Posterior cingulate gyrus (tissue), 11 donors: ENCODE measurements at places on chromosomes 1 and 21.
A peak's percentile ranks its signal among the peaks of the same experiment; 100 is the strongest.

GRCh38 chr21:46092811-46093667 lies 4.9 kb upstream of the COL6A2 start:
- no peak for DNase-seq

DNA sequence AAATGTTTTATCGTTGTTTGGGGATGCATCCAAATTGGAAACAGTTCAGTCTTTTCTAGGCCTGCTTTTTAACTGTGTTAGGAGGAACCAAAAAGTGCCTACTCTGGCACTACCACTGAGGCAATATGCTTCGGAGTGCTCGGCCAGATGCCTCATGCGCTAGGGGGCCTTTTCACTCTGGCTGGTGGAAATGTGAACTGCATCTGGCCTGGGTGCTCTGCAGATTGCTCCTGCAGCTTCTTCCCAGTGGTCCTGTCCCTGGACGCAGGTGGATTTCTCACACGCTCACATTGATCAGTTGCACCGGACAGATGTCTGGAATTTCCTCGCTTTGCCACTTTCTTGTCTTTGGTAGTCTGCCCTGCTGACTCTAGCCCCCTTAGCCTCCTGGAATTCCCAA lies 330.2 kb upstream of the FMN2 start:
- no peak for DNase-seq

- peak; percentile 44 for DNase-seq
Observed at GRCh38 chr1:204408074-204408507, 3.5 kb downstream of the PPP1R15B start.

GRCh38 chr1:218315638-218316037 lies 29.5 kb upstream of the TGFB2 start:
- no peak for DNase-seq

DNA sequence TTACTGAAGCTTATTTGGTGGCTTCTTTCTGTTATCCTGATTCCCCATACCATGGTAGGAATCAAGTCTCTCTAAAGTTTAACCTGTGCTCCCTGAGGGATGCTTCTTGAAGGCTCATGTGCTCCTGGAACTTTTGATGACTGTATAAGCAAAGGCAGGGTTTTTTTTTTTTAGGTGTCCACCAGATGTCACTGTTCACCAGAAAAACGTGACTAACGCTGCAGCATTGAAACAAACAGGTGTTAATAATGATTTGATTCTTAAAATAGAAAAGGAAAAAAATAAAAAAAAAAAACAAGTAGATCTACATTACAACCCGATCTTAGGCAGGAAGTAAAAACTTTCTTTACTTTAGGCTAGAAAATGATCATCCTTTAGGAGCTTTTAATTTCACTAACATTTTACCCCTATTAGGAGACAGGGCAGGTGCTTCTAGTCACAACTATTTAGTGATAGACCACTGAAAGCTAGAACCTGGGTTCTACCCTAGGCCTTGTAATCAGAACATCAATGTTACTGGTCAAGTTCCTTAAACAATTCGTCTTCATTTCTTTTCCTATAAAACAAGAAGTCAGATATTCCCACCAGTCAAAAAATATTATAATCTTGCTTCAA lies 223.0 kb downstream of the PLA2G4A start:
- no peak for DNase-seq

DNA sequence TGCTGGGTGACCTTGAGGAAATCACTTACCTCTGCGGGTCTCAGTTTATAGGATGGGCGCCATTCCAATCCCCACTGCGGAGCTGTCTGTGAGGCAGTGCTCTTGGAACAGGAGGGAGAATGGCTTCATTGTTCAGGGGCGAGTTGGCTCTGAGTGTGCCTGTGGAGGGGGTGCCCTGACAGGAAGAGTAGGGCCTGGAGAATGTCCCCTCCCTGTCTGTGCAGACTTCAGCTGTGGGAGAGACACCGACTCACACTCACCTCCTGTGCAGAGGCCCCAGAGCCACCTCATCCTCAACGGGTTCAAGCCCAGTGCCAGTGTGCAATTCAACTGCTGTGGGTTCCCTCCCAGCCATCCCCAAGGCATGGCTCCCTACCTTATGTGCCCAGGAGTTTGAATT lies 17.1 kb downstream of the ADORA1 start:
- DNase-seq: peak; percentile 72

- DNase-seq: no peak
Observed at GRCh38 chr1:160221089-160221488, 15.9 kb downstream of the PEA15 start.

- DNase-seq: no peak
Observed at GRCh38 chr1:228900886-228901392, 165.7 kb downstream of the RHOU start.

DNA sequence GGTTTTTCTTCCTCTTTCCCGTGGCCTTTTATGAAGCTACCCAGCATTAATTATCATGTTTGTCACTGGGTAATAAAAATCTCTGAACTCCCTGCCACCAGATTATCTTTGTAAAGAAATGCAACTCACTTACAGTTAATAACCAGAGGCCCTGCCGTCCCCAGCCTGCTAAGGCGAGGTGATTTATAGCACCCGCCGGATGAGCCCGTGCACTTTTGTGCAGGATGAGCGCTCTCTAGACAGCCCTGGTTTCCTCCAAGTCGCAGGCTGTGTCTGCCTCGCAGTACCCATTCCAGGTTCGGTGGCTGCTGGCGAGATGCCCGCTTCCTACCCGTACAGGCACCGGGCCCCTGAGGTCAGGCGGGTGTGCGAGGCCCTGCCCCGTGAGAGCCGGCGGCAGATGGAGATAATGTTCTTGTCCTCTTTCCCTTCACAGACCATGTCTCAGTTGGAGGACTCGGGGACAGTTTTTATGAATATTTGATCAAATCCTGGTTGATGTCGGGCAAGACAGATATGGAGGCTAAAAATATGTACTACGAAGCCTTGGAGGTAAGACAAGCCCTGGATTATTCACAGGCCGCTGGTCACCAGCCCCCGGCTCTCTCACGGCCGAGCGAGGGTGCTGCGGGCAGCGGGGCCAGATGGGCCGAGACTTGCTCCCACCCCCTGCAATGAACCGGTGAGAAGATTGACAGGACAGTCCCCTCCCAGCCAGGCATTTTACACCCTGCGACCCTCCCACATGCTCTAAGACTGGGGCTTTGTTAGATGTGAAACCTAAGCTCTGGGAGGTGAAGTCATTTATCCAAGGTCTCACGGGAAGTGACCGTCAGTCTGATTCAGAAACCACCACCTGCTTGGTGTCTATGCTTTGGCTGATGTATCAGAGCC lies 28.5 kb upstream of the SELENON start:
- DNase-seq: no peak

DNA sequence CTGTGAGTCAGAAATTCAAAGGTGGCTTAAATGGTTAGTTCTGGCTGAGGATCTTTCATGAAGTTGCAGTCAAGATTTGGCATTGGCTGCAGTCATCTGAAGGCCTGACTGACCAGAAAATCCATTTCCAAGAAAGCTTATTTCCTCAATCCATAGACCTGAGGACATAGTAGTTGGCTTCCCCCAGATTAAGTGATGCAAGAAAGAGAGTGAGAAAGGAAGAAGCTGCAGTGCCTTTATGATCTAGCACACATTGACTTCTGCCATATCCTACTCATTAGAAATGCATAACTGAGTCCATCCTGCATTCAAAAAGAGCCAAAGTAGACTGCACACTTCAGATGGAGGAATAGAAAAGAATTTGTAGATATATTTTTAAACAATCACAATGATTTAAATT lies 222.6 kb downstream of the COL24A1 start:
- DNase-seq: no peak

GRCh38 chr1:216184126-216184680 lies 239.0 kb downstream of the USH2A start:
- no peak for DNase-seq

GRCh38 chr1:187096689-187097088 lies 267.9 kb downstream of the PLA2G4A start:
- DNase-seq: no peak

GRCh38 chr1:228664399-228664914 lies 70.8 kb upstream of the RHOU start:
- peak; percentile 40 for DNase-seq

GRCh38 chr1:118204105-118204504 lies 19.1 kb upstream of the SPAG17 start:
- no peak for DNase-seq

DNA sequence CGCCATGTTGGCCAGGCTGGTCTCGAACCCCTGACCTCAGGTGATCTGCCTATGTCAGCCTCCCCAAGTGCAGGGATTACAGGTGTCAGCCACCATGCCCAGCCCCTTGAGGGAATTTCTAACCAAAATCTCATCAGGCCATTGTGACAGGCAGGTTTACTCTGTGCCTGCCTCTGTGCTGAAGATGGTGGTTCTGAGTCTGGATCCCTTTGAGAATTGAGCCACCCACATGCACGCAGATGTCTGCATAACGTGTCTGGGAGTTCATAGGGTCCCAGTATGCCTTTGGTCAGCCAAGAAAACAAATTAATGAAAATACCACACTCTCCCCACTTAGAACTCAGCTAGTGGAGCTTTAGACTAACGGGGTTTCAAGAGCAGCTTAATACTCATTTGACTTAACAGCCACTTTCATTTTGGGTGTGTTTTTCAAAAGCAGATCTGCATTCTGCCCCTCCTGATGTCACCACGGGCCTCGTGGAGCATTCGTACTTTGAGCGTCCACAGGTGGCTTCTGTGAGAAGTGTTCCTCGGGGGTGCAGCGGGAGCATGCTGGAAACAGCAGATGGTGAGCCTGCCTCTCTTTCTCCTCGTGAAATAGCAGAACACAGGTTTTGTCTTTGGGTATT lies 45.3 kb downstream of the DIP2A start:
- DNase-seq: no peak

DNA sequence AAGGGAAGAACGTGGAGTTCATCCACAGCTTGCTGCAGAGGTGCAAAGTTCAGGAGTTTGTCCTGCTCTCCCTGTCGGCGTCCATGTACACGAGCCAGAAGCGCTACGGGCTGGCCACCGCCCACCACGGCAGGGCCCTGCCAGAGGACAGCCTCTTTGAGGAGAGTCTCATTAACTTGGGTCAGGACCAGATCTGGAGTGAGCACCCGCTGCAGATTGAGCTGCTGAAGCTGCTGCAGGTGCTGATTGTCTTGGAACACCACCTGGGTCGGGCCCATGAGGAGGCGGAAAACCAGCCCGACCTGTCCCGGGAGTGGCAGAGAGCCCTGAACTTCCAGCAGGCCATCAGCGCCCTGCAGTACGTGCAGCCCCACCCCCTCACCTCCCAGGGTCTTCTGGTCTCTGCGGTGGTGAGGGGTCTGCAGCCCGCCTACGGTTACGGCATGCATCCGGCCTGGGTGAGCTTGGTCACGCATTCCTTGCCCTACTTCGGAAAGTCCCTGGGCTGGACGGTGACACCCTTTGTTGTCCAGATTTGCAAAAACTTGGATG lies 73.8 kb upstream of the MORC3 start:
- DNase-seq: no peak

GRCh38 chr1:171788696-171789095 lies 7.2 kb downstream of the METTL13 start:
- no peak for DNase-seq

- peak; percentile 9 for DNase-seq
Observed at GRCh38 chr21:45990741-45991605, 9.4 kb downstream of the COL6A1 start.

GRCh38 chr1:178048883-178049282 lies 45.0 kb upstream of the RASAL2 start:
- no peak for DNase-seq

DNA sequence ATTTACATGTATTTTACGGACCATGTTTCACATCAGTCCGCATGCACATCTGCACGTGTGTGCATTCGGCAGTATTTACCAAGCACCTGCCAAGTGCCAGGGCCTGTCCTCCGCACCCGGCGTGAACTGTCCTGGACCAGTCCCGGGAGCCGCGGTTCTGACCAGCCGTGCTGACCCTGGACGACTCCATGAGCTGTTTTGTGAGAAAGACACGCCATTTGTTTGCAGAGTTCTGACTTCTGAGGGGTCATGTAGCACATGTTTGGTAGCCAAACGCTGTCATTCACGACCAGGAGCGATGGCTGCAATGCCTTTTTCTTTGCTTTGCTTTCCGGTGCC lies 3.3 kb upstream of the OLIG2 start:
- DNase-seq: no peak

DNA sequence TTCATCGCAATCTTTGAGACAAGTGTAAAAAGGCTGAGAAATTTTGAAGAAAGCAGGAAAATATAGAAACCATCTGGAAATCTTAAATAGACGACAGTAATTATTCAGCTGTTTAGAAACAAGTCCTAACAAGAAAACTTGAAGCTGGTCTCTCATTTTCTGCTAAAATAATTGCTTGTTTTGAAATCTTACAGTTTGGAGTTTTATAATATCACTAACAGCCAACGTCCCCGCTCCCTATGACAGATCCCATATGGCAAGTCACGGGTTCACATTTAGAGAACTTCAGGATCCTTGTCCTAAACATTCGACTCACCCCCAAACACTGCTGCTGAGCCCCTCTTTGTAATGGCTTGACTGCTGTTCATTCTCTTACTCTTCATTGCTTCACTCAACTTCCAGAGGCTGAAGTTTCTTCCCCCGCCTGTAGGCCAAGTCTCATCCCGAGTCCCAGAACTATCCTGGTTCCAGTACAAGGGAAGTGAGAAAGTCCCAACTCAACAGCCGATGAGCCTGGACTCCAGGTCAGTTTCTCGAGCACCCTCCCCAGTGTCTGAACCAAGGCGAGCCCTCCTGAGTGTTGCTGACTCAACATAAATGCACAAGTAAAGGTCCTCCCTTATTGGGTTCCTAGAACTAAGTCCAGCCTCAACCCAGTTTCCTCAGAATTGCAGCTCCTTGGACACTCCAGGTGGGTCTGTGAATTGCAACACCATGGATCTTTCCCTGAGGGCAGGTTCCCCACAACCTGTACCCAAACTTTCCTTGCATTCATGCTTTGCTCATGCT lies 93.4 kb upstream of the BACE2 start:
- no peak for DNase-seq
